Activated CD4-positive, CD25-positive, alpha-beta regulatory T cell treated with anti-CD3 and anti-CD28 coated beads, Interleukin-2, amount 50 U/mL, for 72 hours (primary cell): ENCODE measurements at places on chromosomes 6 and 20.
A peak's percentile ranks its signal among the peaks of the same experiment; 100 is the strongest.

DNA sequence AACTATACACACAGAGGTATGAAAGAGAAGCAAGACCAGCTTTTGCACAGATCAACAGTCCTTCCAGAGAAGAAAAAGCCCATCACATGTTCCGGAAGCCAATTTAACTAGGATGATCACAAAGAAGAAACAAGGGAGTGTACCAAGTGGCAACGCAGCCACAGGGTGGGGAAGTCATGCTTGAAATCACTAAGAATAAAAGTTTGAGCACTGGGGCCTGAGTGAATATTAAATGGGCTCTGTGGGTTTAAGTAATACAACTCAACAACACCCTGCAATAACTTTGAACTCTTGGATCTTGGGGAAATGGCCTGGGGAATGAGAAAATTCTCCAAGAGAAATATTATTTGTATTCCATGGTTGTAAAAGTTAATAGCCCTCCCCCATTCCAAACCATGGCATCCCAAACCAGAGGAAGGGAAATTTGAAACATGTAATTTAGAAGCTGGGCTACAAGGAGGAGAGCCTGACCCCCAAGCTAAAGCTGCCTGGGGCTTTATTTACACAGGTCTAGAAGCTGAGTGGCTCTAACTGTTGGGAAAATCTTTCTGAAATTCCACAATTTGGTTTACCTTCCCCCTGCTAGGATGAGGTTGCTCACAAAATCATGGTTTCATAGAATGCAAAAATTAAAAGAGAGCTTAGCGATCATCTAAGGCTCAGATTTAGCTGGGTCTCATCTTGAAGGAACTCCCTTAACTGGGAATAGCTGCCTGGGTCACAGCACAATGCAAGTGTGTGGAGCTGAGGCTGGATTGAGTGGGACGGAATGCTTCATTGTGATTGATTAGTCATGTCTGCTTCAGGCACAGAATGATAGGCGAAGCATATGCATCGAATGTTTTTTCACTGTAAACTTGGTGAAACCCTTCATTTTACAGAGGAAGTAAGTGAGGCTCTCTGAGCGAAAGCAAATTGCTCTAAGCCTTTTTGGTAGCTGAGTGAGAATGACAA lies 143.6 kb downstream of the BMP7 start:
- no peak for DNase-seq

DNA sequence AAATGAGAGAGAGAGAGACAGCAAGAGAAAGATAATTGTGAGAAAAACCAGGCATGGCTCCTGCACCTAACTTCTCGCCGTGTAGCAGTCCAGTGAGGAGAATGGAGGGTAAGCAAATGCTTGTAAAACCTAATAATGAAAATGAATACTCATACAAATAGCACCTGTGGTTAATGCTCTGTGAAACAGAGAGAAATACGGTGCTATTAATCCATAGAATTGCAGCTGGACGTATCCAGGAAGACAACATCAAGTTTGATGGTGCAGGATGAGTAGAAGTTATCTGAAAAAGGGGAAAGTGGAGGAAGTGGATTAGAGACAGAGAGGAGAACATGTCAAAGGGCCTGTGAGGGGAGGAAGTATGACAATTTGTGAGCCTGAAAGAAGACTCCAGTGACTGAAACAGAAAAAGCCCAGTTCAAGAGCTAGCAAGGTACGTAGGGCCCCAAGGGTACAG lies 89.4 kb upstream of the PAK5 start:
- DNase-seq: no peak

GRCh38 chr20:10713161-10713560 lies 39.4 kb upstream of the JAG1 start:
- no peak for DNase-seq

- DNase-seq: no peak
Measured at GRCh38 chr20:62900692-62901584, 25.4 kb downstream of the DIDO1 start.

DNA sequence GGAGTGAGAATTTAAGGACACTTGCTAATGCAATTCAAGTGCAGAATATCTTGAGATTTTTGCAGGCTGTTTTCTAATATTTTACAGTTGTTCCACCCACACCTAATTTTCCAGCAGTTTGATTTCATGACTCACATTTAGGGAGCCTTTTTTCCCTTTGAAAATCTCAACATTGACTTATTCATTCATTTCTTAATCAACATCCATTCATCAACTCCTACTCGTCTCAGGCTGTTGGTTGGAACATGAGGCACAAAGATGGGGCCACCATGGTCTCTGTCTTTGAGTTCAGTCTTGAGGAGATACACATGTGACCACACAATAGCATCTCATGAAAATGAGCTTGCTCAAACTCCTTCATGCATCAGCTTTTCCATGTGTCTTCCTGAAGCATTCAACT lies 135.6 kb downstream of the UNC5CL start:
- DNase-seq: no peak

GRCh38 chr6:37602346-37602745 lies 95.3 kb downstream of the MDGA1 start:
- DNase-seq: no peak

DNA sequence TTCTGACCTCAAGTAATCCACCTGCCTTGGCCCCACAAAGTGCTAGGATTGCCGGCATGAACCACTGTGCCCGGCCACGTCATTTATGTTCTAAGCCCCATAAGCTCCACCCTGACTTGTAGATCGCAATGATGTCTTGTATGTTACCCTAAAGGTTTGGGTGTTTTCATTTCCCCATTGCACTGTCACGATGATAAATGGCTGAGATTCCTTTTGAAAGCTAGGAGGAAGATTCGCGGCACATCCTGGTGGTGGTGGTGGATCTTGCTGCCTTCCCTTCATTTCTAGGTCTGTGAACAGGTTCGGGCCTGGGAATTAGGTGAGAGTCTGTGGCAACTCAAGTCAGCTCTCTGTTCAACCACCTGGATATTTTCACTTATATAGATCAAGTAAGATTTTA lies 28.3 kb downstream of the MUC22 start:
- DNase-seq: no peak

DNA sequence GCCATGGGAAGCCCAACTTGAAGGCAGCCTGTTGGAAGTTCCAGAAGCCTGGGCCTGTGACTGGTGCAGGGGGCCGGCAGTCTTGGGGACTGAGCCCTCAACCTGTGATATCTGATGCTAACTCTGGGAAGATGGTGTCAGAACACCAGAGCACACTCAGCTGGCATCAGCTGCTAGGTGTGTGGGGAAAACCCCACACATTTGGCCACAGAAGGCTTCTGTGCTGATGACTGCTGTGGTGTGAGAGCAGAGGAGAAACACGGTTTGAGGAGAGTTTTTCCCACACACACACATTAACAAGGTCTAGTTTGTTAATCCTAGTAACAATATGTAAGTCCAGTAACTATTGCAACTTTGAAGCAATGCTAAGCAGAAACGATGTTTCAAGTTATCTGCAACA lies 78.0 kb downstream of the PSMB1 start:
- DNase-seq: no peak

DNA sequence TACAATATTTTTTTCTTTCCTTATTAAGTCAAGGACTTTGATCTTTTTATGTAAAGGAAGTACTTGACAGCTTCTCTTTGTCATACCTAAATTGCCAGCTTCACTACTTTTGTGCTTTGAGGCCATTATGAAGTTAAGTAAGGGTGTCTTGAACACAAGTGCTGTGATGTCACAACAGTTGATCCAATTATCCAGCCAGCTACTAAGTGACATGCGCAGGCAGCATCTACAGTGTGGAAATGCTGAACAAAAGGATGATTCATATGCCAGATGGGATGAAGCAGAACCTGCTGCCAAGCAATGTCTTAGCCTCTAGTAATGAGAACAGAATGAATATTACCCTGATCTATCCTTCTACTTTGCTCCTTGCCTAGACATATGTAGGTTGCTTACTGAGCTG lies 68.3 kb upstream of the TMEM244 start:
- DNase-seq: no peak

DNA sequence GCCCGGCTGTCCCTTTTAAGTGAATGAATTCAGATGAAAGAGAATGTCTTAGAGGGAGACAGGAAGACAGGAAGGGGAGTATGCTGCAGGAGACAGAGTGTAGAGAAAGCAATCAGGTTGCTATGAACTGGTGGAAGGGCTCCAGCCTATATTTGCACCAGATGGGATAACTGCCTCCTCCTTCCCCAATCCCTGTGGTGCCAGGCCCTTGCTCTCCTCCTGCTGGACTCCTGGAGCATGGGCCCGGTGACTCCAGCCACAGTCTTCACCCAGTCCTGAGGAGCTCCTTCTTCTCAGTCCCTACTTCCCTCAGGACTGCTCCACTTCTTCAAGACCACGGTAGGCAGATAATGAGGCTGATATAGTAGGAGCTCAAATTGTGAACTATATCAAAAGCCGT lies 91.8 kb downstream of the TMEM200A start:
- no peak for DNase-seq

- no peak for DNase-seq
Measured at GRCh38 chr20:10976051-10976450, 302.3 kb upstream of the JAG1 start.

- DNase-seq: no peak
Measured at GRCh38 chr6:113185299-113185698, 671.8 kb upstream of the MARCKS start.

DNA sequence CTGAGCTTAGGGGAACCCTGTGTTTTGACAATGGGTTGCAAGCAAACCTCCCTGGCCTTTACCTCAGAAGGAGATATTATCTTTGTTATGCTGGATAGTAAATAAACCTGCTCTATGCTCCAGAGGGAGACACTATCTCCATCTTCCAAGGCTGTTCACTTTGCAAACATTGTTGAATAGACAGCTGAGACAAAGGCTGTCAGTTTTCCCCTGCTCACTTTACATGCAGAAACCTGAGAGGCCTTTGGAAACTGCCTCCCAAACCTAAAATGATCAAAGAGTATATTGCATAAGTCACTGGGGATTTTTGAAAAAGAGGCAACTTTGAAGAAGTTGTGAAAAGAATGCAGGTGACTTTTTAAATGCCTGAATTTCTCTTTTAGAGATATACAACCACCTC lies 61.6 kb downstream of the MRAP2 start:
- DNase-seq: no peak

GRCh38 chr6:134454794-134455193 lies 136.9 kb upstream of the SGK1 start:
- no peak for DNase-seq

DNA sequence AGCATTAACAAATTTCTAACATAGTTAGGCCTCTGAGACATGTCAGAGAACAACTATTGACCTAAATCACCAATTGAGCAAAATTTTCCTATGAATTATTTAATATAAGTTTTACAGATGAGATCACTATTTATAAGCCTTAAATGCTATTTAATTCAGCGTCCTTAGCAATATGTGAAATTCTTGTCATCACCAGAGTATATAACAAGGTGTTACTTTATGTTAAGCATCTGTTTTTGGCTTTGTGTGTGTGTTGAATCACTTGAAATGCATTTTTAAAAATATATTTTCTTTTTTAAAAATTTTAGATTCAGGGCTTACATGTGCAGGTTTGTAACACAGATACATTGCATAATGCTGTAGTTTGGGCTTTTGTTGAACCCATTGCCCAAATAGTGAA lies 794.1 kb downstream of the EYS start:
- no peak for DNase-seq

GRCh38 chr6:124960757-124961463 lies 1.3 kb upstream of the RNF217 start:
- DNase-seq: no peak

DNA sequence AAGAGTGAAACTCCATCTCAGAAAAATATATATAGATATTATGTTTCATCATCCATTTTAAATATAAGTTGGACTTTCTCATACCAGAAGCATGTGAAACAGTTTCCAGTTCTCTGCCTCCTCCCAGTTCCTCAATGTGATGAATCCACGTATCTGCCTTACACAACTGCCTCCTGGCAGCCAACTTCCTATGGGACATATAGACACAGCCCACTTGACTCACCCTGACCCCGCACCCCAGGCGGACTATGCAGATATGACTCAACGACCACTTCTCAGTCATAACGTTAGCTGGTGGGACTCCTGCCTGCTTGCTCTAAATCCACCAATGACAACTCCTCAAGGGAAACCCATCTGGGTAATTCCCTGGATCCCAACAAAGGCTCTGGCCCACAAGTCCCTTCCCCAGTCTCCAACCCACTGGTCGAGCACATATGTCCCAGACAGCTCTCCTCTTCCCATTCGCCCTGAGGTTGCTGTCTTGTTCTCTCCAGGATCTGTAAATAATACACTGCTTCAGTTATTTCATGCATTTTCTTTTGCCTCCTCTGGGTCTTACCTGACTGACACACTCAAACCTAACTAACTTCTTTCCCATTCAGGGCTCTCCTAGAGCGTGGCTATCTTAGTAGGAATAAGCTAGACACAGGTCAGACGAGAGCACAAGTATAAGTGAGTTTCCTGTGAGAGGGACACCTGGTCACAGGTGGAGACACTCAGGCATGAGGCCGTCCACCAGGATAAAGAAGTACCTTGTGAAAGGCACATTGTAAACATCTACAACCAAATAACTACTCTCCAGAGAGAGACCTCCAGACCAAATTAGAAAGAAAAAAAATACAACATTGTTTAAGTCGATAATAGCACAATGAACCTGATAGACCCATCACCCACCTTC lies 548.5 kb downstream of the CD83 start:
- peak; percentile 33 for DNase-seq

DNA sequence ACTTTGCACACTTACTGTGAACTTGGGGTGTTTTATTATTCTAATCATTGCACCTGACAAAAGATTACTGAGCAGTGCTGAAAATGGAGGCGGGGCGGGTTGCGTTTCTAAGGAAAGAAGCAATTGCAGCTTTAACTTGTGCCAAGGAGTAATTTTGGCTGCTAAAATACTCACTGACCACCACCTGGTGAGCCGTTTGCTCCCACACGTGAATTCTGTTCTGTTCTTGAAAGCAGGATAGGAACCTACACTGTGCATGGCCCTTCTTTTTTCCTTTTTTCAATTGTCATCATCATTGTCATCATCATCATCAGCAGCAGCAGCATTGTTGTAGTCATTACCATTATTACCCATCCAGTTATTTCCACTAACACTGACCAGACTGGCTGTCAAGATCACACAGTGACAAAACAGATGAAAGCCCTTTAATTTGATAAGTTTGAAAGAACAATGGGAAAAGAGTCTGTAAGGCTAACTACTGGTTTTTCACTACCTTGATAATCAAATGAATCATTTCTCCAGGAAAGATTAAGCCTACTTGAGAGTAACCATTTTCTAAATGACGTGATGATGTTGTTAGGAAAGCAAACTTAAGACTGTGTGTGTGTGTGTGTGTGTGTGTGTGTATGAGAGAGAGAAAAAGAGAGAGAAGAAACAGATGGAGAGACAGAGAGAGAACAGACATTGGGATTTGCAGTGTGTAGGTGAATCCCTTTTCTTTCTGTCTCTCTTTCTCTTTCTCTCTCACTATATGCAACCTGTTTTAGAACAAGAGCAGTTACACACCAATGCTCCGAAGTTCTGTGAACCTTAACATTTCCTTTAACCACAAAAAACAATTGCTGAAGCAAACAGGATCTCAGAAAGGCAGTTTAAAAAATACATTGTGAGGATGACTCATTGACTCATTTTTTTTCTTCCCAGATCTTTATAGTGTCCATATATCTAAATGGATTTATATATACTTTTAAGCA lies 3.8 kb downstream of the RIPOR2 start:
- no peak for DNase-seq

GRCh38 chr20:24485981-24486380 lies 16.6 kb downstream of the SYNDIG1 start:
- no peak for DNase-seq

GRCh38 chr20:24743641-24744040 lies 205.4 kb upstream of the CST7 start:
- DNase-seq: no peak
